Right renal pelvis (tissue), 4 donors: ENCODE measurements at places on chromosomes 6 and 20.

DNA sequence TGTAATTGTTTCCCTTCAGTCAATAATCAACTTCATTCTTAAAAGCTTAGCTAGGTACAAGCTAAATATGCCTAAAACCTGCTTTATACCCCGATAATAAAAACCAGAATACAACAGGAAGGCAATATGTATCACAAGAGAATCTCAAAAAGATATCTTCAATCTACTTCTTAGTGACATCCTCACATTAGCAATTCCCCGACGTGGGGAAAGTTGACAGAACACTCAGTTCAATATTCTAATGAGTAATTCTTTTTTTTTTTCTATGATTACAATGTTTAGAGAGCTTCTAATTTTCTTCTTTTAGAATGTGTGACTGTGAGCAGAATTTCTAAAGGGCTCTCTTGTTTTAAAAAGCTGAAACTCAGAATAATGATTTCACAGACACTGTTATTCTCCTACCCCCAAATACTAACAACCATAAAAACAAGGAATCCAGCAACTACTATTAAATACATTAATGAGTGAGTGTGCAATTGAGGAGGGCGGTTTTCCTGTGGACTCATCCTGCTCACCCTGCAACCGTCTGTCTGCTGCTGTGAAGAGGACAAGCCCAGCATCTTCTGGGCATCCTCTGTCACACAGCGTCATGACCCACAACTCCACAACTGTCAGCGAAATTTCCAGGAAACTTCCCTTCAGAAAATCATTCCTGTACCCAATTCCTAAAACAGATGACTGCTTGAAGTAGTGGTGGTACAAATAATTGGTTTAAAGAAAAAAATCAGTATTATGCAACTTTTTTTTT, 68.1 kb downstream of the DTNBP1 start:
- DNase-seq, result no peak

DNA sequence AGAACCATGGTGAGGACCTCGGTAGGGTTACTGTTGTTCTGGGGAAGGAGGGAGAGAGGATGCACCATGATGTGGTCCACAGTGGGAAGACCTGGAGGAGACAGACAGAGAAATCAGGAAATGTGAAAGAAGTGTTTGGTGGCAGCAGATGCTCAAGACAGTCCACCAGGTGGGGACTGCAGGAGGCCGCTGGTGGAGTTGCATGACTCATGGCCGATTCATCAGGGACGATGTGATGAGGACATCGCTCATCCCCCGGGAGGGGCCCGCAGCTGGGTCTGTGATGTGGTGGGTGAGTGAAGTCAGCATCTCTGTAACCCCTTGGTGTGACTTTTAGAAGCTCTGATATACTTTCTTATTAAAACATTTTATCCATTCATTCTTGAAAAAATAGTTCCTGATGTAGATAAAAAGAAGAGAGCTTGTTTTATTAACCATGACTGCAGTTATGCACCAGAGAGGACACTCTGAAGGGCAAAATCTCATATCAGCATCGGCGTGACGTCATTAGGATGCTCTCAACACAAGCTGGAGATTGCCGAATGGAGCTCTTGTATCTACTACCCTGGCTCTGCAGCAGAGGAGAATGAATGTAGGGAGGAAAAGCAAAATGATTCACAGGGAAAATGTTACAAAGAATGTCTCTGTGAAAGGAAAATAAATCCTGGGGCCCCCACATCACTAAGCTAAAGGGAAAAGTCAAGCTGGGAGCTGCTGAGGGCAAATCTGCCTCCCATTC, 71.2 kb downstream of the RAMACL start:
- DNase-seq, result no peak

- DNase-seq, result no peak
Measured at GRCh38 chr6:167420858-167421766, 96.2 kb downstream of the TTLL2 start.

DNA sequence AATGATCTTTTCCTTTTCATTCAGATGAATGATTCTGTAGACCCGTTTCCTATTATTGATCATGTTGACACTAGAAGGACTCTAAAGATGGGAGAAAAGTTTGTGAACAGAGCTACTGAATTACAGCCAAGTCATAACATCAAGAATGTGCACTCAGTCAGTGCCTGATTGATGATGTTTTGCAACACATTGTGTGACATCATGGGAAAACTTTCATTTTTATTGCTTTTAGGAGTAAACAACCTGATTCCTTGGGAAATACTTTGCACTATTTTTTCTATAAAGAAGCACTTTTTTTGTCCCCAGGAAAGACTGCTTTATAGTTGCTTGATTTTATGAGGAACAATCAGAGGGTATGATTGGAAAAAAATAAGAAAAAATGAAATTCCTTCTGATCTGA, 383.8 kb upstream of the JAG1 start:
- DNase-seq, result no peak

GRCh38 chr6:105526225-105526872, 123.5 kb upstream of the PREP start:
- DNase-seq, result no peak
